ENCODE measurements at places on chromosomes 12 and 14.

GRCh38 chr12:122147514-122148290 lies 26.3 kb downstream of the IL31 start:
- no peak for DNase-seq

DNA sequence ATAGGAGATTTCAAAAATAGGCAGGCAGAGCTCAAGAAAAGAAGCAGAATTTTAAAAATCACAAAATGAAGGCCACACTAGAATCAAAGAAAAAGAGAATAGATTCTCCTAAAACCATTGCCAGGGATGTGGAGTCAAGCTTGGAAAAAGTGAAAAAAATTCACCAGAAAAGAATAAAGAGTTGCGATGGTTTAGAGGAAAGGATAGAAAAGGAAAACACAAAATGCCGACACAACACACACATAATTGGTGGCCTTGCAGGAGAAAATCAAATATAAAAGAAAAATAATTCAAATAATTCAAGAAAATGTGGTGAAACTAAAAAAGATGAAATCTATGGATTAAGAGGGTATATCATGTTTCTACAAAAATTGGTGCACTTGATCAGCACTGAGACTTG lies 181.6 kb upstream of the C14orf180 start:
- no peak for DNase-seq

DNA sequence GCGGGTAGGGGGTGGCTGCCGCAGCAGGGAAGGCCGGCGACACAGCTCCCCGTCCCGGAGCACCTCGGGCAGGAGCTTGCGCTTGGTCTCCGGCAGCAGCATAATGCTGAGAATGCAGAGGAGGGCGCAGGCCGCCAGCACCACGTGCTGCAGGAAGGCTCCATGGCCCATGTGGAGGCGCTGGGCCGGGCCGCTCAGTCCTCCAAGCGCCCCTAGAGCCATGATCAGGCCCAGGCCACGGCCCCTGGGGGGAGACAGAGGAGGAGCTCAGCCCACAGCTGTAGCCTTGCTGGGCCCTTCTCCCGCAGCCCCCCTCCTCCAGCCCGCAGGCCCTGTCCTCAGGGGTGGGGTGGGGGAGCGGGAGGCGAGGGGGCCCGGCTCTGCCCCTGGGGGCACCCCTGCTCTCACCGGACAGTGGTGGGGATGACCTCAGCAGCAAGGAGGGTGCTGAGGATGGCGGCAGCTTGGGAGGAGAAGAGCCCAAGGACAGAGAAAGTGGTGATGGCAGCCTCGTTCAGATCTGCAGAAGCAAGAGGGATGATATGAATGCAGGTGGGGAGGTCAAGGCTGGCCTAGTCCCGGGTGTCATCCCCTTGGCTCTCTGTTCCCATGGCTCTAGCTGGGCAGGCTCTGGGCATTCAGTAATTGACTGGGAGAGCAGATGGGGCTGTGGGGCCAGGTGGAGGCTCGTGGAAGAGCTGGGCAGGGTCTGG lies 5.8 kb downstream of the SLC22A17 start:
- DNase-seq: no peak

DNA sequence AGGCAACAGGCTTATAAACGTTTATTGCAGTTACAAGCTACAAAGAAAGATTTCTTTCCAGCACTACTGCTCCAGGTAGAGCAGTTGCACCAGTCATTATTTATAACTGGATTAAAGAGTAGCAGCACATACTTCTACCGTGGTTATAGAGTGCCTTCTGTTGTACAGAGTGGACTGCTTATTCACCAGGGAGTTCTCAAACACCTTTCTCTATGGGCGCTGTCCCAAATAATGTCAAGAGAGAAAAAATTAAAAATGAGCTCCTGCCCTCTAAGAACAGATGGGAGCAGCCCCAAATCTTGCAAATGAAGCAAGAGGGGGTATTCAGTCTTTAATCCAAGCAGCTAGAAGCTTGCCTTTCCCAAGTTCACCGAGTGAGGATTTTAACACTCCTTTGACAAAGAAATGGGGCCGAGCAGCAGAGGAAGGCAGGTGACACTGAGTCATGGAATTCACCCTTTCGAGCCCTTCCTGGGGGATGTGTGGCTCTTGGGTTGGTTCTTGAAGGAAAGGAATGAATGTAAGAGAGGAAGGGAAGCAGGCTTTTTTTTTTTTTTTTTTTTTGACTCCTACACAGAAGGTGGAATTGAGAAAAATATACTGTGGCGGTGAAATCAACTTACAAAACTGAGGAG lies 181.2 kb downstream of the PRKCH start:
- DNase-seq: no peak

- DNase-seq: no peak
These were observed 13.4 kb downstream of the GMFB start for GRCh38 chr14:54475187-54475899.

GRCh38 chr14:20460458-20461224 lies 593 bp downstream of the PIP4P1 start:
- DNase-seq: peak; percentile 57

- DNase-seq: no peak
These were observed 75.7 kb downstream of the B4GALNT3 start for GRCh38 chr12:535396-535795.
